ENCODE measurements at places on chromosomes 6 and 20.

DNA sequence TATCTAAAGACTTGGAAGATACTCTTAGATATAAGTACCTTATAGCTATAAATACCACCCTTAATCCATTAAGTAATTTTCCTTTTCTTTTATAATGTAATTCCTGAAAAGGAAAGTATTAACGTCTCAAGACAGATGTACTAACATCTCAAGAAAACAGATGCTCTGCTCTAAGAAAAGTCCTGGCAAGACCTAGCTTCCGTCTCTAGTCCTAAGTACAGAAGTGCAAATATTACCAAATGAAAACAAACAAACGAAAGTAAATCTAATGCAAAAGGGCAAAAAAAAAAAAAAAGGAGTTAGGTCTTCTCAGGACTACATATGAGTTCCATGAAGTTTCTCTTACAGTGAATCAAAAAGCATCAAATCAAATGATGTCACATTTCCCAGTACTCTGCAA lies 106.8 kb upstream of the PDE10A start:
- no peak for DNase-seq

GRCh38 chr6:157222201-157222981 lies 100.9 kb downstream of the TMEM242 start:
- no peak for DNase-seq

DNA sequence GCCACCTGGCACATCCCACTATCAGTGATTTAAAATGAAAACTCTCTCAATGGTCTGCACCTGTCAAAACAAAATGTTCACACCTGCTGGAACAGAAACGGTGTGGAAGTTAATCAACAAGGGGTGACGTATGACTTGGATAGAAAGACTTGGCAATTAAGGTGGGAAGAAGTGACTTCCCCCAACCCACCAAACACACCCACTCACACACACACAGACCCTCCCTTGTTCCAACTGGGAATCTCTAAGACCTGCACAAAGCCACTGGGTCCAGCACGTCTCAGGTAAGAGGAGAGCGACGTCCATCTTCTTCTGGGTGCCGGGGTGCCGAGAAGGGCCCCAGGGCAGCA lies 25.1 kb upstream of the TCFL5 start:
- DNase-seq: no peak

- no peak for DNase-seq
These were observed 11.5 kb upstream of the SSR1 start for GRCh38 chr6:7324520-7324919.

- DNase-seq: no peak
These were observed 128.5 kb upstream of the SALL4 start for GRCh38 chr20:51930775-51931174.

GRCh38 chr6:31083742-31084354 lies 28.5 kb downstream of the C6orf15 start:
- DNase-seq: no peak

GRCh38 chr20:59588236-59588855 lies 16.0 kb upstream of the PHACTR3 start:
- no peak for DNase-seq

Measured in T-cell (primary cell).